ENCODE measurements at places on chromosomes 3 and 15. TPM values are rescaled to one million over a fixed set of nuclear protein-coding genes. Genes with fewer than 3 reads are reported as not detected.

DNA sequence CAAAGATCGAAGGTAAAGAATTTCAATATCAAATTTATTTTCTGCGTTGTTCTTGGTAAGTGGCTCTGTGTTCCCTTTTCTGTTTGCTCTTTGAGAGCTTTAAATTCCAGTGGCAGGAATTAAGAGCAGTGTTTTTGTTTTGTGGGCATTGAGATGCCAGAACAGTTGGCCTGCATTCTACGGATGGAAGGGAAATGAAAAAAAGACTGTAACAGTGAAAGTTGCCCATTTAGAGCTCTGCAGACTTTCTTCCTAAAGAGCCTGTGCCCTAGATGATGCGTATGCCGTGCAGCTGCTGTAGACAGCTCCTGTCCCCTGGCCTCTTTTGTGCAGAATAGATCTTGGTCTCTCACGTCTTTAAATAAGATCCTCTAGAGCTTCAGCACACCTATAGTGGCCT, 58.8 kb downstream of the KAT2B start:
- DNase-seq, result no peak

- no peak for DNase-seq
These were observed 66.0 kb upstream of the SIAH2 start for GRCh38 chr3:150828997-150829396.

DNA sequence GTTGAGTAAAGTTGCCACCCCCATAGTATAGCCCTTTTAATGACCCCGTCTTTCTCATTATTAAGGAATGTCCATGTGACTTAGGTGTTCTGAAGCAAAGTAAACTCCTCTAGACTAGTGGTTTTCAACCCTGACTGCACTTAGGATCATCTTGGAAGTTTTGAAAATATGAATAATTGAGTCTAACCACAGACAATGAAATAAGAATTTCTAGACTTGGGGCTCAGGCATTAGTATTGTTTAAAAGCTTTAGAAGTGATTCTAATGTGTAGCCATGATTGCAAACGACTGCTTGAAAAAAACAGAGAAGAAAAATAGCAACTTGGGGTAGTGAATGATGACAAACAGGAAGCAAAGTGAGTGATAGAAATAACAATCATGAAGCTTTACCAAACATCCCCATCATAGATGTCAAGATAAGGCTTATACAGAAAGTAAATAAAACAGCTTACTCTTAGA, 35.0 kb downstream of the ALCAM start:
- peak; percentile 12 for DNase-seq

DNA sequence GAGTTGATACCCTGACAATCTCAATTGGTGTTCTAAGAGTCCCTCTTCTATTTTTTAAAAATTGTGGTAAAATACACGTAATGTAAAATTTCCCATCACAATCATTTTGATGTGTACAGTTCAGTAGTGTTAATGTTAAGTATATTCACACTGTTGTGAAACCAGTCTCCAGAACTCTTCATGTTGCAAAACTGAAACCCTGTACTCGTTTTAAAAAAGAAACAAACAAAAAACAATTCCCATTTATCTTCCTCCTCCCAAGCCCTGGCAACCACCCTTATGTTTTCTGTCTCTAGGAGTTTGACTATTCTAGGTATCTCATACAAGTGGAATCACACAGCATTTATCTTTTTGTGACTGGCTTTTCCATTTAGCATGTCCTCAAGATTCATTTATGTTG, 28.7 kb upstream of the ALPK3 start:
- no peak for DNase-seq

KBTBD8 gene
- total RNA-seq, result 0.89 TPM

All from HT-29 (cell line).